Frontal cortex (tissue), 4 donors: ENCODE measurements at places on chromosomes 7 and 10. TPM values are rescaled to one million over a fixed set of nuclear protein-coding genes. Genes with fewer than 3 reads are reported as not detected.
A peak's percentile ranks its signal among the peaks of the same experiment; 100 is the strongest.

Gene SPDYE2B
- not detected for total RNA-seq

Gene PKD1L1
- under 0.01 TPM for total RNA-seq

Gene VGF
- total RNA-seq: 7.7 TPM

Gene TSPAN33
- 4.1 TPM for total RNA-seq

Gene RBP4
- 9.0 TPM for total RNA-seq

Gene TMEM229A
- total RNA-seq: 1.2 TPM

Gene KCNH2
- 6.1 TPM for total RNA-seq

Gene DNA2
- total RNA-seq: 39.1 TPM

Gene DGKB
- 9.0 TPM for total RNA-seq

Gene PDE6C
- not detected for total RNA-seq

Gene TLX1
- not detected for total RNA-seq

Gene FKBP9
- total RNA-seq: 42.8 TPM

Gene GPC2
- total RNA-seq: 75.0 TPM

Gene CCDC146
- 15.9 TPM for total RNA-seq

- DNase-seq: no peak
These were observed 251.1 kb downstream of the IPMK start for GRCh38 chr10:58016614-58017013.

GRCh38 chr10:71078454-71079145 lies 133.8 kb upstream of the UNC5B start:
- DNase-seq: no peak

GRCh38 chr10:79315602-79315920 lies 31.7 kb upstream of the PPIF start:
- no peak for DNase-seq

- DNase-seq: no peak
These were observed 1.0 kb downstream of the CPED1 start for GRCh38 chr7:120989257-120990220.

DNA sequence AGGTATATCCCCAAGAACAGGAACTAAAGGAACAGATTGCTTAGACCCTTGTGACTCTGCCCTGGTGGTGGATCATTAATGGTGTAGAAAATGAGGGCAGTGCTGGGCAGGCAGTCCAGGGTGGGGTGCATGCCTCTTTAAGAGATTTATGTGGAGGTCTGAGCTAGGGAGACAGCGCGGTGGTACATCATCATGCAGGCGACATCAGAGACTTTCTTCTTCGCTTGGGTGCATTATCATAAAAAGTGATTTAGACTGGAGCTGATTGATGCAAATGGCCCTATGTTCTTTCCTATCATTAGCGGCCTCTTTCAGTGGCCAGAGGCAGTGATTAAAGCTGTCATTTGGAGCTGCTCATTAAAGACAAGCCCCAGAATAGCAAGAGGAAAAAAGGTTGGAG lies 519.1 kb upstream of the GALNT17 start:
- DNase-seq: no peak

GRCh38 chr7:84100866-84101265 lies 93.7 kb downstream of the SEMA3A start:
- DNase-seq: no peak

- no peak for DNase-seq
These were observed 101.2 kb upstream of the ANLN start for GRCh38 chr7:36288501-36288900.

DNA sequence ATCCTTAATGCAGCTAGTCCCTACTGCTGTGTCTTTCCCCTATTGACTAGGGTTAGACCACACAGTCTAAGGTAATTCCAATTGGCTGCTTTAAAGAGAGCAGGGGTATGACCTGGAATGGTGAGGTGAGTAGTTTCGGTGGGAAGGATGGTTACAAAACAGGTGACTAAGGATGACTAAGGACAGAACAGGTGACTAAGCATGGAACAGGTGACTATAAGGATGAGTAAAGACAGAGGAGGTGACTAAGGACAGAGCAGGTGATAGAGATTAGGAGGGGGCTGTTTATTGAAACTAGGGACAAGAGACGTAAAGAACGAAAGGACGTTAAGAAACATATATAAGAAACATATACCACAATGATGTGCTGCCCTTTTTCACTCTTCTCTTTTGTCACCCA lies 145.1 kb upstream of the TMEM106B start:
- no peak for DNase-seq

- DNase-seq: no peak
These were observed 554.9 kb downstream of the HTR7 start for GRCh38 chr10:90302758-90303481.

- DNase-seq: no peak
These were observed 179.9 kb upstream of the TMEM72 start for GRCh38 chr10:44731283-44731682.

- no peak for DNase-seq
These were observed 1.2 kb downstream of the KCNMA1 start for GRCh38 chr10:77636282-77636966.

- DNase-seq: no peak
These were observed 7.0 kb downstream of the CALHM3 start for GRCh38 chr10:103472005-103472404.

DNA sequence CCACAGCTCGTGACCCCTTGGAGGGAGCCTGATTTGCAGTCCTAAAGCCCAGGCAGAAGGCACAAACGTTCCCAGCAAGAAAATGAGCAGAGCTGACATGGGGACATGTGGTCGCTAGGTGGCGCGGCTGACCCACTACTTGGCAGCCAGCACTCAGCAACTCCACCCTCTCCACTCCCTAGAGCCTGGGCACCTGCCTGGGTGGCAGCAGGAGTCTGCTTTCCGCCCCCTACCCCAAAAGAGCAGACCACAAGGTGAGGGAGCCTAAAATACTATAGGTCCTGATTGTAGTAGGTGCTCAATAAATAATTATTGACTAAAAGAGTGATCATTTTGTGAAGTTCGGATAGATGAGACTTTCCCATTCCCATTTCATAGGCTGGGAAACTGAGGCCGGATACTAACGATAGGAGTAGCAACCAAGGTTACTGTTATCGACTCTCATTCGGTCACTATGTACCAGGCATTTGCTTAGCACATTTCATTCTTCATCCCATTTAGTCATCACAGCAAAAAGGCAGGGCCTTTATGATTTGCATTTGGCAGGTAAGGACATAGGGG lies 57.4 kb downstream of the NEUROG3 start:
- peak; percentile 65 for DNase-seq

DNA sequence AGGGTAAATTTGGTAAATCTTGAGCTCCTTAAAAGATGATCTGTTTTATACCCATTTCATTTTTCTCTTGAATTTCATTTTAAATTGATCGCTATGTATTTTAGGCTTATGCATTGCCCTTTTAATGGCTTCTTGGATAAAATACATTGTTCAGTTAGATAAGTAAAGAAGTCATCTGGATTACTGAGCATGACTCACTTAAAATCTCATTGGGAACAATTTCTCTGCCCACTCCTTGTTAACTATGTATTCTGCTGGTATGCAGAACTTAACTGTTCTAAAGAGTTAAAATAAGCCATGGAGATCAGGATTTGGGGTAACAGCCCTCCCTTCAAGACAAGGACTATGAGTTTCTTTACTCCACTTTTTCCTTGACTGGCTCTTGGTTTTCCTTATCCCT lies 134.2 kb downstream of the SND1 start:
- no peak for DNase-seq

GRCh38 chr10:84353052-84353803 lies 24.8 kb downstream of the CCSER2 start:
- no peak for DNase-seq

- no peak for DNase-seq
These were observed 30.3 kb downstream of the BCAP29 start for GRCh38 chr7:107610323-107610722.

DNA sequence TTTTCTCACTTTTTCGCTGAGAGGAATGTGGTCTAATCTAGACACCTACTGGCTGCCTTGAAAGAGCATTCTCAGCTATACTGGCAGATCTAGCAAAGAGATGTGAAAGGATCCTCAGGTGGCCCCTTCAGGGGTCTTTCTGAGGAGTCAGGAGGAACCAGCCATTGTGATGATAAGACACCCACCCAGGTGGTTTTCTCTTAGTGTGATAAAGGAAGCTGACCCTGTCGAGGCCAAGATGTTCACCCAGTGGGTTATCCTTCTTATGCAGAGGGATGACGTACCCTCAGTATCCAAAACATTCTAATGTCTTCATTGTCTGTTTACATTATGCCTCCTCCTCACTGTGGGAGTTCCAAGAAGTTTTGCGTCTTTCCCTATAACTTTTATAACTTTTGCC lies 98.3 kb upstream of the LRGUK start:
- DNase-seq: no peak

GRCh38 chr10:31594347-31594873 lies 275.4 kb downstream of the ZEB1 start:
- DNase-seq: no peak

DNA sequence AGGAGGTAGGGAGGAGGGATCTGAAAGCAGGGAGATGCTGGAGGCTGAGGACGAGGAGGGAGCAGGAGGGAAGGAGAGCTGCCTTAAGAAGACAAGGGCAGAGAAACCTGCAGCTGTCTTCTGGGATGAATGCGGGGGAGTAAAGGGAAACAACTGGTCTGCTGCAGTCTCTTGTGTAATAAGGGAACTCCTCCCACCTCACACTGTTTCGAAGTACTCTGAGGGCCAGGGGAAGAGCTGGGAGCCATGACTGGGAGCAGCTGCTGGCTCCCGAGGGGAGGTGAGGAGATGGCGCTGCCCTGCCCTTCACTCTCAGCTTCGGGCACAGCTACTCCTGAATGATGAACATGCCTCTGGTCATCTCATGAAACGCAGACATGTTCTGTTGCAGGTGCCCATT lies 65.1 kb downstream of the CLEC2L start:
- no peak for DNase-seq

DNA sequence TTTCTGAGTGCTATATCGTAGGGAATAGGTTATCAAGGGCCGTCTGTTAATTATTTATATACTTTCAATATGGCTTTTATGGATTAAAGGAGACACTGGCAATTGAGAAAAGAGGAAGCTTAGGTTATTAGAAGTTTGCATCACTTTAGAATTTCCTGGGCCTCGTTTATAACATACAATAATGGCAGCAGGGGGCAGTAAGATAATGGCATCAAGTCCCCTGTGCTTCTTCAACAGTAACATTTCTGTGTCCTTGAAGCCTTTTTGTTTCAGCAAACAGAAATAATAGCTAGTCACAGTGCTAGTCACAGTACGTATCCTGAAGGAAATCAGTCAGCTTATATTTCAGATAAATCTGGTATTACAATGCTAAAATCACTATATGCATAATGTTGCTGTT lies 41.9 kb downstream of the SPAM1 start:
- DNase-seq: no peak

GRCh38 chr7:91226411-91226810 lies 37.8 kb upstream of the FZD1 start:
- no peak for DNase-seq

DNA sequence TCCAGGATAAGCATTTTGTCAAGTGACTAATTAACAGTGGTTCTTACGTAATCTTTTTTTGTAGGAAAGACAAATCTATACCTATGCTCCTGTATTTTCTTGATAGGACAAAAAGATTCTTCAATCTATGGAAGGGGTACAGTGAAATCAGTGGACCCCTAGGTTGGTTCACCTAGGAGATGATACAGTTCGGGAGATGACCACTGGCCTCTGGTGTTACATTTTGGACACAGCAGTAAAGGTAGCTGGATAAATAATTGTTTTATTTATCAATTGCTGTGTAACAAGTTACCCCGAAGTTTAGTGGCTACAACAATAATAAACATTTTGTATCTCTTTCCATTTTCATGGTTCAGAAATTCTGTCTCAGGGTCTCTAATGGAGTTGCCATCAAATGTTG lies 288.2 kb upstream of the MAGI2 start:
- DNase-seq: no peak

DNA sequence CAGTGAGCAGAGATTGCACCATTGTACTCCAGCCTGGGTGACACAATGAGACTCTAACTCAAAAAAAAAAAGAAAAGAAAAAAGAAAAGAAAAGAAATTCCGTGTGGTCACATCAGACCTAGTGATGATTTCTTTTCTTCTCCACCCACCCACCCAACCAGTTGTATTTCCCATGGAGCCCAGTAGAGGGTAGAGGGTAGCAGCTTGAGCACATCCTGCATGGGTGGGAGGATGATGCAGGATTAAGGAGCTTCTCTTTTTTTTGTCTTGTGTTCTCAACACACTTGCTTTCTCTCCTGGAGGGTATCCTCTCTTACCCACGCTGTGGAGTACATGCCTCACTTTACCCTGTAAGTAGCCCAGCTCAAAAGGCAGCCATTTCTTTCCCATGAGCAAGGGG lies 118.6 kb upstream of the CARD11 start:
- DNase-seq: no peak

GRCh38 chr7:151392002-151392401 lies 17.8 kb downstream of the WDR86 start:
- no peak for DNase-seq

DNA sequence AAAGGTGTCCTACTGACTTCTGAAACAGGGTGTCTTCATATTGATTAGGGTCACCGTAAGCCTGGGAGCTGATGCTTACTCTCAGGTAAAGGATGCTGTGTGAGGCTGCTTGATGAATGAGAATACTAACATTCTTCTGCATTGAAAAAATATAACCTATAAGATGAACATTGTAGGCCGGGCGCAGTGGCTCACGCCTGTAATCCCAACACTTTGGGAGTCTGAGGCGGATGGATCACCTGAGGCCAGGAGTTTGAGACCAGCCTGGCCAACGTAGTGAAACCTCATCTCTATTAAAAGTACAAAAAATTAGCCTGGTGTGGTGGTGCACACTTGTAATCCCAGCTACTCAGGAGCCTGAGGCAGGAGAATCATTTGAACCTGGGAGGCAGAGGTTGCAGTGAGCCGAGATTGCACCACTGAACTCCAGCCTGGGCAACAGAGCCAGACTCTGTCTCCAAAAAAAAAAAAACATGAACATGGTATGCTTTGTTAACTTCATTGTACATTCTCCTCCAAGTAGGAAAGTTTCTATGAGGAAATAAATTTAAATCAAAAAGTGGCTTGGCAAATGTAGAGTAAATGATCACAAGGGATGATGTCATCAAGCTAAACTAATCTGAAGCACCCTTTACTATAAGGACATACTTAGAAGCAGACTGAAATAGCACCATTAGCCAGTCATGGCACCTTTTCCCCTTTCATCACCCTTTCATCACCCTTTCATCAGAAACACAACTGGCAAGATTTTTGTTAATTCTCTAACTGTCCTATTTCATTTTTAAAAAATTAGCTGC lies 1.5 kb upstream of the BRAF start:
- no peak for DNase-seq

- peak; percentile 64 for DNase-seq
These were observed 473 bp downstream of the PPP1R9A start for GRCh38 chr7:94907811-94908322.

- no peak for DNase-seq
These were observed 138.9 kb downstream of the PKD1L1 start for GRCh38 chr7:47809387-47809786.

- no peak for DNase-seq
These were observed 554.9 kb upstream of the GALNT17 start for GRCh38 chr7:70577078-70577477.

DNA sequence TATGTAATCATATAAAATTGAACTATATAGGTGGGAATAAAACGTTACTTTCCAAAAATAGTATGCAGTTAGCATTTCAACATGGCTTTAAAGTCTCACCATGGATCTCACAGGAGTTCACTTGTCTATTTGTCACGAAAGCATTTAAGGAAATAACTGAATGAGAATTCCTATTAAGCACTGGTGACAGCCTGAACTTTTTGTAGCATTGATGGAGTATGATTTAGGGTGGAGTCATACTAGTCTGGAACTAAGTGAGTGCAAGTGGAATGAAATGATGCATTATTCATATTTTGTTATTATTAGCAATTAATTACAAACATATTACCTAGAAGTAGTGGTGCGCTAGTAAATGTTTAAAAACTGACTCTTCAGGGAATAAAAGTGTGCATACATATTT lies 26.0 kb upstream of the HIBADH start:
- no peak for DNase-seq
